HFFc6 (cell line): ENCODE measurements at places on chromosomes 13 and 19. TPM values are rescaled to one million over a fixed set of nuclear protein-coding genes. Genes with fewer than 3 reads are reported as not detected.

- no peak for DNase-seq
Measured at GRCh38 chr13:27536361-27537101, 83.8 kb downstream of the LNX2 start.

DNA sequence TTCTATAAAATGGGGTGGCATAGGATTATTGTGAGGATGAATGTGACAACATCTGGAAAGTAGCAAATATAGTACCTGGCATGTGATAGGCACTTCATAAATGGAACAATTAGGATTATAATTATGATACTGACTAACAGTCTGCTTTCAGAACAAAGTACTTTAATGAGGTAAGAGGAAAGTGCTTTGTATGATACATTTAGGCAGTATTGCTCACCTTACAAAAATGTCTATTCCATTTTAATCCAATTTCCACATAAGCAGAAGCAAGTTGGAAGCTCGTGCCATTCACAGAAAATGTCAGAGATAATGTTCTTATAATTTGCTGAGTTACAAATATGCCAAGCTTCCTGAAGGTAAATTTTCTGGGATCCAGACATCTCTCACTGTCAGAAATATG, 16.9 kb upstream of the HTR2A start:
- DNase-seq: no peak

- DNase-seq: no peak
Measured at GRCh38 chr19:48630296-48631063, 6.7 kb downstream of the DBP start.

DNA sequence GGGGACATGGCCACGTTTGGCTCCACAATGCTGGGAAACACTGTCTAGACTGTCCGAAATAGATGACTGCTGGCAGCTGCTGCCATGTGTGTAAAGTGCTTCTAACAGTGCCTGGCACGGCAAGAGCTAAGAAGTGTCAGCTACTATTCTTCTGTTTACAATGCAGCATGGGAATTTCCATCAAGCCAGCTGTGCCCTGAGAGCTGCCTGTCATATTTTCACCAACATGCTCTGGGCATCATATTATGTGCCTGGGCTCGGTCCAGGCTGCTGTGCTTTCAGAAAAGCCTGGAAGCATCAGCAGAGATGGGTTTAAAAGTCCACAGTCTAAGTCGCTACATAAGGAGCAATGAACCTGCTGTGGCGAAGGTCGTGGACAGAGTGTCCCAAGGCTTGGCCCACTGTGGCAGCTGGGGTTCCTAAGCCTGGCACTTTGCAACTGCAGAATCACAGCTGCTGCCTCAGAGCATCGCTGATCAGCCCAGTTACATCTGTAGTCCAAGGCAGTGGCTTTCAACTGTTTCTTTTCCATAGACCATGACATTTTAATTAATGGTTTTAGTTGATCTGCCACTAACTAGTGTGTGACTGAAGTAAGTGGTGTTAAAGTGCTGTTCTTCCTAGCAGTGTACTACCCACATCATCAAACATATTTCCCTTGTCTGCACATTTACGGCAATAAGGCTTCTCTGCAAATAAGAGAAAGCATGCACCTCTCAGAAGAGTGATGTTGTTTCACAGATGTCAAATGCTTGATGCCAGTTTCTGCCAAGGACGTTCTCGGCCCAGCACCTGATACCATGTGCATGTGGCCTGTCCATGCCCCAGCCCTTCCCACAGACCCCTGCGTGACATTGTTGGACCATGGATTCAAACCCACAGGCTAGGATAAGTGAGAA, 95.7 kb upstream of the C1QTNF9B start:
- DNase-seq: no peak

DNA sequence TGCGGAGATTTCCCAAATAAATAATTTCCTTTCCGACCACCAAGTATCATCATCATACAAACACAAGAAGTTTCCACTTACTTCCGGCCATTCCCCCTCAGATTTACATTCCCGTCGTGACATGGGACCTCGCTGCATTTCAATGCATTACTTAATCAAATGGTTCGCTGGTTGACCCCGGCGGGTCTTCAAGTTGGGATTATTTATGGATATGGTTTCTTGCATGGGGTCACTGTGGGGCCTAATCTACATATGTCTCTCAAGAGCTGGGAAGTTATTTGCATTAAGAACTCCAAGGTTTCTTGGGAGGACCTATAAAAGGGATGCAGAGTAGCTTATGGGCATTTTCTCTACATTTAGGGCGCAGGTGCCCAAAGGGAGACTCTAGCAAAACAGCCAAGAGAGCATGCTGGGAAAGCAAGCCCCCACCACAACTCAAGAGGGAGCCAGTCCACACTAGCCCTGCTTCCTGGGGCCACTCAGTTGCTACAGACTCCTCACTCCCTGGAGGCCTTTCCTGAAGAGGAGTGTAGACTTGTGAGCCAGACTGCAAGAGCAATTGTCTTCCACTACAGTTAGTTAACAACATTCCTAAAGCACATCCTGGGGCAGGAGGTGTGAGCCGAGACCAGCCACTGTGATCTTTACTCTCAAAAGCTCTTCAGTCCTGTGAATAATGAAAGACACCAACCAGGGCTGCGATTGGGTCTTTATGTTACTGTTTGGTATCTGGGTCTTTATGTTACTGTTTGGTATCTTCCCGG, 125.3 kb downstream of the KATNAL1 start:
- no peak for DNase-seq

DNA sequence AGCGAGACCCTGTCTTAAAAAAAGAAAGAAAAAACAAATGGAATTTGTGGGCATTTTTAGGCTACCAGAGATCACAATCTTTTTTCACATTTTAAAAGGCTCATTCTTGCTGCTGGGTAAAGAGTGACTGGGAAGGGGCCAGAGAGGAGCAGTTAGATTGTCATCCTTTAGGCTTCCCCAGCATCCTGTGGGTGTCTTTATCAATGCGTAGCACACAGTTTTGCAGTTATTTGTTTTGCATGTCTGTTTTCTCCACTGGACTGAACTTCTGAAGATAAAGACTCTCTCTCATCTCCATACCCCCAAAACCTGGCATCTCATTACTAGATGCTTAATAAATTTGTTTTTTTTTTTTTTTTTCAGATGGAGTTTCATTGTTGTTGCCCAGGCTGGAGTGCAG, 2.1 kb upstream of the UTP14C start:
- DNase-seq: no peak

DNA sequence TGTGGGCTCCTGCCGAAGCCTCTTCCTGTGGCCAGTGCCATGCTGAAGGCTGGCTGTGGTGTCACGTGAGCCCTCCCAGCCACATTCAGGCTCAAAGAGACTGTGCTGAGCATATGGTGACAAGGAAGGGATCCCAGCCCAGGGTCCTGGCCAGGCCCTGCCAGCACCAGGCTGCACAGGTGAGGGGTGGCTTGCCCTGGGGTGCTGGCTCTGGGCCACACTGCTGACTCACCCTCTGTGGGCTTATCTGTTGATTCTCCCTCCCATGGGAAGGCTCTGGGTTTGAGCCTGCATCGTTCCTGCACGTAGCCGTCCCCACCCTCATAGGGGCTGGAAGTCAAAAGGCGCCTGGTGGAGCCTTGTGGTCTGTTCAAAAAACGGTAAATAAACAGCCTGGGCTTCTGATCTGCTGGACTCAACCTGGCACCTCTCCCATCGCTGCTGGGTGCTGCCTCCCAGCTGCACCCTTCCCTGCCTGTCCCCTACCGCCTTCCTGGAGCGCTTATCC, 31.1 kb downstream of the DNM2 start:
- DNase-seq: no peak

Gene LRRC4B
- total RNA-seq: 0.08 to 0.31 TPM in 2 of 3 replicates, not detected in the other

Gene ELOF1
- 72.3 to 89.6 TPM (median 75.3 TPM) in 3 replicates for total RNA-seq

Gene IFT88
- total RNA-seq: 6.9 to 9.0 TPM (median 7.0 TPM) in 3 replicates

Gene NEK3
- 5.0 to 6.8 TPM (median 6.1 TPM) in 3 replicates for total RNA-seq
